ENCODE measurements at places on chromosomes 11 and 22.

DNA sequence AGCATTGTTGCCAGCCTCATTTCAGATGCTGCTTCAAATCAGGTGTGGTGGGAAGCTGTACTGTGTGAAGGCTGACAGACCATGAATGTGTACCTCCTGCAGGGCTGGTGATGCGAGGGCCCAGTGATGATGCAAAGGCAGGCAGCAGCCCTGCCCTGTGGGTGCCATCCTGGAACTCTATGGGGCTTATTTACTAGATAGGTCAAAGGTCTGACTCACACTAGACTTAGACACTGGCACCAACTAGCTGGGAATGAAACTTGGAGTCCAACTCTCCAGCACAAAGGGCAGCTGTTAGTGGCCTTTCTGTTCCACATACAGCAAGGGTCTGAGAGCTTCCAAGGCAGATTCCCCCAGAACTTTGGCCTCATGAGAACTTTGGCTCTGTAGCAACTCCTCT, 138.4 kb downstream of the TTC17 start:
- DNase-seq = no peak

GRCh38 chr11:68831124-68831523, 10.6 kb downstream of the CPT1A start:
- no peak for DNase-seq

- DNase-seq = no peak
Observed at GRCh38 chr11:3866206-3866605, 10.7 kb downstream of the STIM1 start.

DNA sequence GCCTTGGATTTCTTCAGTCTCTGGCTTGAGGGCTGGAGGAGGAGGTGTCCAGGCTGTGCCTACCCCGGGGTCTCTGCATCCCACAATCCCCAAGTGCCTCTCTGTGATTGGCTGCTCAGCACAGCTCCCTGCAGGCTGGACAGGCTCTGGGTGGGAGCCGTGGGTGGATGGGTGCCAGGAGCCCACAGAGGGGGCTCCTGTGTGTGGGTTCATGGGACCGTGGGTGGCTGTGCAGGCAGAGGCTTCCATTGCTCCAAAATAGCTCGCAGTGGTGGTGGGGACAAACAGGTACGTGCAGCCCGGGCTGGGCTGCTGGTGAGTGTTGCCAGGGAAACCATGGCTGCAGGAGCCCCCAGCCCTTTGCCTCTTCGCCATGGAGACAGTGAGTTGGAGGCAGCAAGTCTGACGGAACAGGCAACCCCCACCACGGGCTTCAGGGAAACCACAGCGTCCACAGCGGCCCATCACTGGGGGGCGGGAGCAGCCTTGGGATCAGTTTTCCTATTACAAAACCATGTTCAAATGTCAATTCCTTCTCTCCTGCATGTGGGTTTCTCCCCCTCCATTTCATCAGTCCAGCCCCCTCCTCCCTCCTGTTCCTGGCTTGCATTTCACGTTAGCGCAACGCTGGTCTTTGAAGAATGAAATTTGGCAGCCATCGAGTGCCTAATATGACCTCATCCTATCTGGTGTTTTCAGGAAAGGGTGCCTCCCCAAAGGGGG, 155.2 kb downstream of the TRIM29 start:
- DNase-seq = no peak

DNA sequence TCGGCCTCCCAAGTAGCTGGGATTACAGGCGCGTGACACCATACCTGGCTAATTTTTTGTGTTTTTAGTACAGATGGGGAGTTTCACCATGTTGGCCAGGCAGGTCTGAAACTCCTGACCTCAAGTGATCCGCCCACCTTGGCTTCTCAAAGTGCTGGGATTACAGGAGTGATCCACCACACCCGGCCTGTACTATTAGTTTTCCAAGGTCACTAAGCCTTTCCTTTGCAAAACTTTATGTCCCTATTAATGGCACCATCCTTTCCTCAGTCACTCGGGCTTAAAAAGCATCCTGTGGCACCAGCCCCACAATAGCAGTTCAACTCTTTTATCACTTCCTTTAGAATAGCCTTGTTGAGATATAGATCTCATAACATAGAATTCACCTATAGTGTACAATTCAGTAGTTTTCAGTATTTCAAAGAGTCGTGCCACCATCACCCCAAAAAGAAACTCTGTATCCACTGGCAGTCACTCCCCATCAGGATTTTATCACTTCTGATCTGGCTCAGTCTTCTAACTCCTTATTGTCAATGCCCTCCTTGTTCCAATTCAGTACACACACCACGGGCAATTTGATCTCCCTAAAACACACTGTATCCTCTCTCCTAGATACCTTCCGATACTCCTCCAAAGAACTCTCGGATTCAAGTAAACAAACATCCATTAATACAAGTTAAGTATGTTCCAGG, 921 bp upstream of the BCL2L13 start:
- no peak for DNase-seq

DNA sequence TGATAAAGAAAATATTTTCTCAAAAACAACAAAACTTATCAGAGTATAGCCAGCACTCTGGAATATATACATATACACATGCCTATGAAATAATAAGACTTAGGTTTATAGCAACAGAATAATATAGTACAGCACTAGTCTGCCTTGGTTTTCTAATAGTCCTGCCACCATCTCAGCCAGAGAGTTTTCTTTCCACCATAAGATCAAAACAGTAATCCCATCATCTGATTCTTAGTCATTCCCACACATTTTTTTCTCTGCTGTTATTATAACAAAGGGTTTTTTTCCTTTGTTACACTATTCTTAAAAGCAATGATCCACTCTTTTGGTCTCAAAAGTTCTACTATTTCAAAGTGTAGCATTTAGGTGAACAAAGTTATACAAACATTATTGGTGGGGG, 15.1 kb downstream of the MTMR2 start:
- DNase-seq = no peak

- DNase-seq = no peak
Observed at GRCh38 chr11:1839924-1840779, 1.4 kb downstream of the TNNI2 start.
